ENCODE measurements at places on chromosomes 7 and 10.

DNA sequence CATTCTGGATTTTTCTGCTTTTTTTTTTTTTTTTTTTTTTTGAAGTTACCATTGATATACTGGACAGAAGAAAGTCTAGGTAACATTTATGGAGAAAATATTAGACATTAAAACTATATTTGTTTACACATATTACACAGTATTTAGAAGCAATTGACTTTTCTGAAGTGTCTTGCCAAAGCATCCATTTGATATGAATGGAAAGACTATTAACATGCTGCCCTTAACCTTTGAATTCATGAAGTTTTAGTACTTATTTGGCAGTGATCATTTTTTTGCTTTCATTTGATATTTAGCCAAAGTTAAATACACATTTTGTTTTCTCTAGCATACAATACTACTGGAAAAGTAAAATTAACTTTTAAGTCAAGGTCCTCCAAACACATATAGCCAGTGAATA lies 210.0 kb downstream of the SEMA3A start:
- no peak for DNase-seq

DNA sequence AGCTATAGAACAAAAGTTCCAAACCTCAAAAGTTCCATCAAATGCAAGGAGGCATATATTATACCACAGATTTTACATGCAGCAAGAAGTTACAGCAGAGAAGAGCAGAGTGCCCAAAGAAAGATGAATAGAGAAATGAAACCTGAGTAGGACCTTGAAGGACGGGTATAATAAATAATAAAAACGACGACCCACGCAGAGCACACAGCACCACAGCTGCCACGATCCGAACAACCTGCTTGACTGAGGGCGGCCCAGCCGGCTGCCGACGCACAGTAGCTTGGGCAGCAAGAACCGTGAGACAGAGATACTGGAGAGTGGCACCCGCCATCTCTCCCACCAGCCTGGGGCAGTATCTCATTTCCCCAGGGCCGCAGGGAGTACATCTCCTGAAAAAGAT lies 79.0 kb downstream of the HIPK2 start:
- no peak for DNase-seq

GRCh38 chr10:76010703-76011102 lies 579.3 kb downstream of the LRMDA start:
- no peak for DNase-seq

DNA sequence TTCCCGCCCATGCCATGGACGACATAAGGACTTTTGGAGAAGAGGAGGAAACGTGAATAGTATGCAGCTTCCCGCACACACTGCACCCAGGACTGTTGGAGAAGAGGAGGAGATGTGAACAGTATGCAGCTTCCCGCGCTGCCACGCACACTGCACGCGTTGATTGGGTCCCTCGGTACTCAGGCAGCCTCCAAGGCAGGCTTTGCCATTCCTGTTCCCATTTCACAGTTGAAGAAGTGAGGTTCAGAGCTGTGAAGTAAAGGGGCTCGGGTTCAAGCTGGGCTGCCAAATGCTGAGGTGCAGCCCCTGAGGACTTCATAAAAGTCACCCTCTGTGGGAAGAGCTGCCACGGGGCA lies 147.9 kb upstream of the FAM20C start:
- no peak for DNase-seq

DNA sequence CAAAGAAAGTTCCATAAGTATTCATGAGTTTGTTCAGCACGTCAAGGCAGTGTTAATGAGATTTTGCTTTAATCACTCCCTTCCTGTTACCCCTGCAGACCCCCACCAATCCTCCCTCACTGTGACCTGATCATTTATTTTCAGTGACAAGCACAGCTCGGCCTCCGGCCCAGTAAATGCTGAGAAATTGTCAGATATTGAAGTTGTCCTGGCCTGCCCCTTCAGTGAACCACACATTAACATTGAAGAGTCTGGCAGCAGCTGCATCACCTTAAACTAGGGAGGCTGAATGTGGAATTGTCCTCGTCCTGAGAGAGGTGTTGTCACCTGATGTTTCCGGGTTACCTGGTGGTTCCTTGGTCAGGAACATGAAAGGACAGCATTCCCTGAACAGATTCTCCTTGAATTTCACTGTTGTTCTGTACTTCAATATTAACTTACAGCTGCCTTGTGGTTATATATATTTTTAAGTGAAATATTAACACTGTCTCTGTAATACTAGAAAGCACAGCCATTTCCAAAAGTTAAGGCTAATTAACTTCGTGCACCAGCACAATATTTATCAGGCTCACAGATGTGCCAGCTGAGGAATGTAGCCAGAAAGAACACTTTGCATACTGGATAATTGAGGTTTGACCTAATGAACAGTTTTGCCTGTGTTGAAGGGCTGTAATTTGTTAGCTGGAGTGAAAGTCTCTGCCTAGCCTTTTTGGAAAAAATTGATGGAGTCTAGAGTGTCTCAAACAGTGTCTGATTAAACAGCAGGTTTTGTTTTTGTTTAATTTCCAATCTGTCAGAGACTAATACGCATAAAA lies 265.3 kb downstream of the HDAC9 start:
- no peak for DNase-seq
